ENCODE measurements at places on chromosomes 1 and 21. TPM values are rescaled to one million over a fixed set of nuclear protein-coding genes. Genes with fewer than 3 reads are reported as not detected.
A peak's percentile ranks its signal among the peaks of the same experiment; 100 is the strongest.

JAM2 gene
- not detected for total RNA-seq

CNR2 gene
- not detected for total RNA-seq

SPATA21 gene
- total RNA-seq, result not detected

- H3K36me3 ChIP-seq, result no peaks in the 10 kb centered on the region
- H3K4me3 ChIP-seq, result no peak overlapping the region
- no peak for DNase-seq
- no peak overlapping the region for H3K27ac ChIP-seq
- peaks cover 22% of the 10 kb centered on the region for H3K27me3 ChIP-seq
Measured at GRCh38 chr1:54833121-54833520, 32.0 kb upstream of the TTC22 start.

RYR2 gene
- total RNA-seq, result 4.0 TPM

LSS gene
- total RNA-seq, result 47.5 TPM

TNNT2 gene
- 0.37 TPM for total RNA-seq

DNA sequence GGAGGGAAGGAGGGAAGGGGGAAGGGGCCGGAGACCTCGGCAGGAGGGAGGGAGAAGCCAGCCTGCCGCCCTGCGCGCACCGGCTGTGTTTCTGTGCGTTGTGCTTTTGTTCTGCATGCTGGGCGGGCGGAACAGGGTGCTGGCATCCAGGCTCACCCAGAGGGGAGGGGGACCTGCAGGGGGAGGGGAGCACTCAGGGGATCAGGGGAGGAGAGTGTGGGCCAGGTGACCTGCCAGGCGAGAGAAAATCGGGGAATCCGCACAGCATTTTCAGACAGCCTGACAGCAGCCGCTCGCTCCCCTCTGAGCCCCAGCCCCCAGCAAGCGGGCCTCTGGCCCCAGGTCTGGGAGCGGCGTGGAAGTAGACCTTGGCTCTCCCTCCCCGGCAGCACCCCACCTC is 54.7 kb downstream of the RIPK4 start:
- no peaks in the 10 kb centered on the region for H3K36me3 ChIP-seq
- no peak overlapping the region for H3K27ac ChIP-seq
- no peak for DNase-seq
- H3K4me1 ChIP-seq, result peaks cover 33% of the 10 kb centered on the region
- H3K27me3 ChIP-seq, result no peaks in the 10 kb centered on the region
- H3K4me3 ChIP-seq, result no peak overlapping the region

GRCh38 chr1:36446746-36447145 is 3.5 kb downstream of the OSCP1 start:
- H3K36me3 ChIP-seq, result no peaks in the 10 kb centered on the region
- no peak for DNase-seq
- H3K27me3 ChIP-seq, result no peaks in the 10 kb centered on the region
- peaks cover 18% of the 10 kb centered on the region for H3K4me1 ChIP-seq

CRTC2 gene
- 55.1 TPM for total RNA-seq

- no peaks in the 10 kb centered on the region for H3K27me3 ChIP-seq
- H3K27ac ChIP-seq, result no peak overlapping the region
- DNase-seq, result no peak
- H3K36me3 ChIP-seq, result no peaks in the 10 kb centered on the region
- no peak overlapping the region for H3K4me3 ChIP-seq
Measured at GRCh38 chr1:214831956-214832355, 229.0 kb downstream of the CENPF start.

WNT4 gene
- not detected for total RNA-seq

- H3K4me1 ChIP-seq, result peaks cover 9% of the 10 kb centered on the region
- no peak overlapping the region for H3K27ac ChIP-seq
- H3K27me3 ChIP-seq, result no peaks in the 10 kb centered on the region
- no peak for DNase-seq
Measured at GRCh38 chr1:179326746-179327145, 33.1 kb downstream of the SOAT1 start.

DNA sequence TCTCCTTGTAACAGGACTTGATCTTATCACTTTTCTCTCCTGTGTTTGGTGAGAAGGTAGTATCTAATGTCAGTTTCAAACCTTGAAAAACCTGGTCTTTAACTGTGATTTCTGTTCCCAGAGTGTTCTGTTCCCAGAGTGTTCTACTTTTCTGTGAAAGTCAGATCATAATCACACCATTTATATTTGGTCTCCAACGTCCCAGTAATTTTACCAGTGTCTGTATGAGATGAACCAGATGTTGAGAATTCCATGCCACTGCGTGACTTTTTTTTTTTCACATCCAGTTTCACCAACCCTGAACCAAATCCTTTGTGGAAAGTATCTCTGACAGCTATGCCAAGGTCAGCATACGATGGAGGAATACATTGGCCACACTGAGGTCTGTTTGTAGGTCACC is 365.2 kb downstream of the USP25 start:
- no peak overlapping the region for H3K4me3 ChIP-seq
- H3K27me3 ChIP-seq, result peaks cover 35% of the 10 kb centered on the region
- H3K36me3 ChIP-seq, result no peaks in the 10 kb centered on the region
- no peaks in the 10 kb centered on the region for H3K4me1 ChIP-seq
- H3K27ac ChIP-seq, result no peak overlapping the region

RPE65 gene
- not detected for total RNA-seq

SV2A gene
- total RNA-seq, result 0.12 TPM

- H3K36me3 ChIP-seq, result no peaks in the 10 kb centered on the region
- H3K27ac ChIP-seq, result no peak overlapping the region
- peak; percentile 12 for DNase-seq
Measured at GRCh38 chr1:107622966-107623365, 342.0 kb downstream of the VAV3 start.

DNA sequence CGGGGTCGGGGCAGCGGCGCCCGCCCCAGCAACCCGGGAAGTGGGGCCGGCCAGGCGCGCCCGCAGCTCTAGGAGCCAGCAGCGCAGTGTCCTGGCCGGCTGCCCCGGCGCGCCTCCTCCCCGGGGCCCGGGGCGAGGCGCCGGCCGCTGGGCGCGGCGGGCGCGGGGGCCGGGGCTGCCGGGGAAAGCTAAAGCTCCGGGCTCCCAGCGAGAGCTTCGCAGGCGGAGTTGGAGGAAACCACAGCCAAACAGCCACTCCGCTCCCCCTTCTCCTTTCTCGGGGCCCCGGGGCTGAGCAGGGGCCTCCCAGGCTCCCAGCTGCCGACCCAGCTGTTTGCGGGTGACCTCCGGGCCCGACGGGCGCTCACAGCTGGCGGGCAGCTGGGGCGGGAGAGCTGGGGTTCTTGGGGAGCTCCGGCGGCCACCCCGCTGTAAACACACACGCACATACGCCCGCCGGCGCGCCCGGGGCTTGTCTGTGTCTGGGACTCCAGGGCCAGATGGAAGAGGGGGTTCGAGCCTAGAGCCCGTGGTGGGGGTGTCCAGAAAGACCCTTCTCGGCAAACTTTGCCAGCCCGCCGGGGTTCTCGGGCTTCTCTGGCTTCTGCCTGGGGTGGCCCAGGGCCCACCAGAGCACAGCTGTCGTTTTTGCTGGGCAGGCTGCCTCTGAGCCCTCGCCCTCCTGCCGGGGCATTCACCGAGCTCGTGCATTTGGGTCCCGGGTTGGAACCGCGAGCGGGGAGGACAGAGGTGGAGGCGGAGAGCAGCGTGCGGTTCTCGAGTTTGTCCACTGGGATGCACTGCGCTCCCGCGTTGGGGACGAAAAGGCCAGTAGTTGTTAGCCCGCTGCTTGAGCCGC is 1.5 kb downstream of the AJAP1 start:
- no peak overlapping the region for H3K27ac ChIP-seq
- H3K36me3 ChIP-seq, result peaks cover 5% of the 10 kb centered on the region
- no peaks in the 10 kb centered on the region for H3K4me1 ChIP-seq
- no peak overlapping the region for H3K4me3 ChIP-seq
- DNase-seq, result peak; percentile 75

- no peak within 1 kb of the TSS for H3K27ac ChIP-seq
- H3K27me3 ChIP-seq, result peaks cover 14% of the 10 kb centered on the region
- DNase-seq, result no peak
- peak within 1 kb of the TSS; percentile 20 for H3K4me3 ChIP-seq
- no peaks in the 10 kb centered on the region for H3K36me3 ChIP-seq
Measured at GRCh38 chr1:50422946-50423669, at the start of gene DMRTA2. Gene DMRTA2, minus strand, starts transcription at chr1:50423443. Its CDS starts 1,907 bp downstream, at chr1:50421536.

ZNF281 gene
- 22.3 TPM for total RNA-seq

GRCh38 chr1:11611638-11612327 is 42.4 kb downstream of the FBXO2 start:
- H3K27me3 ChIP-seq, result peaks cover 17% of the 10 kb centered on the region
- no peak for DNase-seq
- H3K4me1 ChIP-seq, result no peaks in the 10 kb centered on the region
- H3K4me3 ChIP-seq, result no peak overlapping the region
- H3K36me3 ChIP-seq, result no peaks in the 10 kb centered on the region

ITLN1 gene
- total RNA-seq, result not detected

KAZN gene
- total RNA-seq, result 3.3 TPM
